ENCODE measurements at places on chromosomes 3 and 15.
A peak's percentile ranks its signal among the peaks of the same experiment; 100 is the strongest.

DNA sequence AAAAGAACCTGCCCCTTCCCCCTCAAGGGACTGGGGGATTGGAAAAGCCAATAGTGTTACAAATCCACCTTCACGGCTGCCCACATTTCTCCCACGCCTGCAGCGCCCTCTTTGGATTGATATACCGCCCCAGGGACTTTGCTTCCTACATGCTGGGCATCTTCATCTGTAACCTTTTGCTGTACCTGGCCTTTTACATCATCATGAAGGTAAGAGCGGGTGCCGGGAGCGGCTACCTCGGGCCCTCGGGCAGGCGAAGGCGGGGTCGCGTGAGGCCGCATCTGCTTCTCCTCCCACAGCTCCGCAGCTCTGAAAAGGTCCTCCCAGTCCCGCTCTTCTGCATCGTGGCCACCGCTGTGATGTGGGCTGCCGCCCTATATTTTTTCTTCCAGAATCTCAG is 73.1 kb downstream of the USF3 start:
- peak; percentile 11 for DNase-seq

- DNase-seq, result no peak
These were observed 297.9 kb downstream of the OTOL1 start for GRCh38 chr3:161794551-161794950.

DNA sequence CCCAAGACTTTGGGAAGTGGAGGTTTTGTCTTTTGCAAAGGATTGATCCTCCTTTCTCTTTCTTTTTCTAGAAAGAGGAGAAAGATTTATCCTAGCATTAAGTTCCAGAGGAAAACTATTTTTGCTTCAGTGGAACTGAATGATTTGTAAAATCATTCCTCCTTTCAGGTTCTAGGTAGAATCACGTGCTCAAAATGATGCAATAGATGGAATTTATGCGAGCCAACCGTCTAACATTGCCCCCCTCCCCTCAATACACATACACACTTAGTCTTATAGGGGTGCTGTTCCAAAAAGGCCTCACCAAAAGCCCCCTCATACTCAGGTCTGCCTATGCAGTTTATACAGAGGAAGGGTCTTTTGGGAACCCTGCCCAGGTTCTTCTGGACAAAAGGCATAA is 85.3 kb downstream of the AQP9 start:
- DNase-seq, result no peak

DNA sequence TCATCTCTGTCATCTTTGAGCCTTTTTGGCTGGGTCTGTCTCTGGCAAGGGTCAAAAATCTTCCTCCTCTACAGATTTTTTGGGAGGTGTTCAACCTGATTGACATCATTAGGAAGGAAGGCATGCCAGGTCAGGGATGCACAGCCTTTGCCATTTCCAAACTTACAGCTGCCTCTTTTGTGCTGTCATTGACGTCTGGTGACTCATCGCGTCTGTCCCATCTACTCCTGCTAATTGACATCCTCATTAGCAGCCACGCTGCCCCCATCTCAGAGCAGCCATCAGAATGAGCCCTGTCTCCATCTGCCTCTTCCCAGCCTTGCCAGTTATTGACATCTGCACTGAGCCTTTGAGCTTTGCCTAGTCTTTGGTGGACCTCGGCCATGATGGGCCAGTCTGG is 53.0 kb downstream of the PDIA5 start:
- DNase-seq, result peak; percentile 28

GRCh38 chr3:195182470-195182795 is 88.5 kb downstream of the XXYLT1 start:
- DNase-seq, result no peak

DNA sequence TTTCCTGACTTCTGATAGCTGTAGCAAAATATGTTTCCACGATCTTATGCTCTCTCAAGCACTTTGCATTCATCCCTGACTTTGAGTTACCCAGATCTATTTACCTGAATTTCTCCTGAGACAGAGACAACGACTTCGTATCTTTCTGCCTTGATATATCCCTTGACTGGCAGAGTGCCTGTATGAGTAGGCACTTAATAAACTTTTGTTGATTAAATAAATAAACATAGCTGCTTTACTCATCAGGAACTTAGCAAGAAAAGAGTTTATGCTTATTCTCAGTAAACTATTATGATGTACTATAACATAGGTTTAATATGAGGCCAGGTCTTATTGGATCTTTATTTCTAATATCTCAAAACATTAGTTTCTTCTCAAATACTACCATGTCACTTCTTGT is 85.6 kb upstream of the PHLDB2 start:
- DNase-seq, result no peak

- no peak for DNase-seq
These were observed 64.5 kb downstream of the FLNB start for GRCh38 chr3:58072763-58073130.

DNA sequence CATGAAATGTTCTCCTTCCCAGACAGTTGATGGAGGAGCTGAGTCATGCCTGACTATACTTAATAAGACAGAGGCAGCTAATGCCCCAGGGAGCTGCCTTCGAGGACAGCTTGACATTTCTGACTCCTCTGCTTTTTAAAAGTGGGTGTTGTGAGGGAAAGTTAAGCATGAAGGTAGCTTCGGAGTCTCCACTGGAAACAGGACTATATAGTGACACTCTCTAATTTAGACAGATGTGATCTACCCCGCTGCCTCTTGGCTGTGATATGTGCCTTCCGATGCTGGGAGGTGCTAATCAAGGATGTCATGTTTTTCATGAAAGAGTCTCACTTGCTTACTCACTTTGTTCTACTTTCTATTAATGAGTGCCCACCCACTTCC is 72.7 kb downstream of the IL1RAP start:
- DNase-seq, result no peak

DNA sequence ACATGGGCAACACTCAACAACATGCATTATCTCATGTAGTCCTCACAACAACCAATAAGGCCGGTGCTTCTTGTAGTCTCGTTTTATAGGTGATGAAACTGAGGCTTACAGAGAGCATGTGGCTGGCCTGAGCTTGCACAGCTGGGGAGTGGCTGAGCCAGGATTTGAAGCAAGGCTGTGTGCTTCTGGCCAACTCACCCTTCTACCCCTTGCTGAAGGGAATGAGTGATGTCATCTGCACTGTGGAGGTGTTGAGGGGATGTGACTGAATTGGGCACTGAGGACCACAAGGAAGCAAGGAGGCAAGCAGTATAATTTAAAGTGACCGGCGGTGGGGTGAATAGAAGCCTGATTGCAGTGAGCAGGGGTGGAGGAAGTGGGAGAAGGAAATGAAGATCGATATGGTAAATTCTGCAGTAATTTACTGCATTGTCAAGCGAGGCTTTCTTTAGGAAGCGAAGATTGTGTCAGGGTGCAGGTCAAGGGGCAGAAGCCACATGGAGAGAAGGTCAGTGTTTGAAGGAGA is 62.3 kb downstream of the MINAR1 start:
- DNase-seq, result no peak

GRCh38 chr15:33801954-33802353 is 166.3 kb upstream of the CHRM5 start:
- no peak for DNase-seq

GRCh38 chr3:9452417-9452816 is 55.0 kb downstream of the SETD5 start:
- DNase-seq, result no peak

DNA sequence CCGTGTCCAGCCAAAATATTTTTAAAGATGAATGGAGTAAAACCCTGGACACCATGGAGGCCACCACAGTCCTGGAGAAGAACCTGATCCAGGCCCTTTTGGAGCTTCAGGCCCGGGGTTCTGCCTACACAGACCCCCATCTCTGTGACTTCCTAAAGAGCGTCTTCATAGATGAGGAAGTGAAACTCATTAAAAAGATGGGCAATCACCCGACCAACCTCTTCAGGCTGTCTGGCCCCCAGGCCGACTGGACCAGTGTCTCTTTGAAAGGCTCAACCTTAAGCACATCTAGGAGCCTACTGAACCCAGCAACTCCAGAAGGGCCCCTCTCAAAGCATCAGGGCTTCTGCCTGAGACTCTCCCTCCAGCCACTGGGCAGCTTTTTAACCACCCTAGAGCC is 107.9 kb upstream of the FAM174B start:
- no peak for DNase-seq

DNA sequence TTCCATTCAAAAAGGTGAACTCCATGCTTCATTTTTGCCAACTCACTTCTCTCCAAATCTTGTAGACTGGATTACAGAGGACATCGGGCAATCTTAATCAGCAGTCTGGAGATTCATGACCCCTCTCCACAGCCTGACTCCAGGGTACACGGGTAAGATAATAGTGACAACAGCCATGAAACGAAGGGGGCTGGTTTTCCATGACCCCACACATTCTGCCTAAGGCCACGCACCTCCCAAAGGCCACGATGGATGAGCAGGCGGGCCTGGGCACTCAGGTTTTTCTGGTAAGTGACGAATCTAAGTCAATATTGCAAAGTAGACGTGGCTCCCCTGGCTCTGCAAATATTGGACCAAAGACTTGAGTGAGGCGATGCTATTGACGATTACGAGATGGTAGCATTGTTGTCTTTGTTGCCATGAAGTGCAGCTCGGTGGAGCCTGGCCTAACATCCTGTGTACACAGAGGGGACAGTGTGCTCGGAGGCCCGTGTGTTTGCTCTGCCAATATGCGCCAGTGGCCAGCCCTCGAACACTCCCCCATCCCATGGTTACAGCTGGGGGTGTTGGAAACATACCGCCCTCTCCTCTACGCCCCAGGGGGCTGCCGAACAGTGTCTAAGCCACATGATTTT is 119.1 kb downstream of the OPA1 start:
- DNase-seq, result peak; percentile 96

DNA sequence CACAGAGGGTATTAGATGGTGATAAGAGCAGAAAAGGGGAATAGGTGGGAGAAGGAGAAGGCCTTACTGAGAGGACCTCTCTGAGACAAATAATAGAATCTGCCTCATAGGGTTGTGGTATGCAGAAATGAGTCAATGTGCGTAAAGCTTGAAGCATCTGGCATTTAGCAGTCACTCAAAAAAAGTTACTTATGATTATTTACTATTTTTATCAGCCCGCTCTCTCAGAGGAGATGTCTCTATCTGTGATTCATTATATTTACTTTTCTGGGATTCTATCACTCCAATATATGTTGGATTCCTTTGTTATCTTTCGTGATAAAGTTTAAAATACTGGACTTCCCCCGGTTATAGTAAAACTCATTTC is 4.6 kb upstream of the TM4SF1 start:
- DNase-seq, result no peak

GRCh38 chr15:96553006-96553405 is 222.5 kb downstream of the NR2F2 start:
- no peak for DNase-seq

- no peak for DNase-seq
These were observed 826 bp downstream of the DBR1 start for GRCh38 chr3:138173769-138174420.

DNA sequence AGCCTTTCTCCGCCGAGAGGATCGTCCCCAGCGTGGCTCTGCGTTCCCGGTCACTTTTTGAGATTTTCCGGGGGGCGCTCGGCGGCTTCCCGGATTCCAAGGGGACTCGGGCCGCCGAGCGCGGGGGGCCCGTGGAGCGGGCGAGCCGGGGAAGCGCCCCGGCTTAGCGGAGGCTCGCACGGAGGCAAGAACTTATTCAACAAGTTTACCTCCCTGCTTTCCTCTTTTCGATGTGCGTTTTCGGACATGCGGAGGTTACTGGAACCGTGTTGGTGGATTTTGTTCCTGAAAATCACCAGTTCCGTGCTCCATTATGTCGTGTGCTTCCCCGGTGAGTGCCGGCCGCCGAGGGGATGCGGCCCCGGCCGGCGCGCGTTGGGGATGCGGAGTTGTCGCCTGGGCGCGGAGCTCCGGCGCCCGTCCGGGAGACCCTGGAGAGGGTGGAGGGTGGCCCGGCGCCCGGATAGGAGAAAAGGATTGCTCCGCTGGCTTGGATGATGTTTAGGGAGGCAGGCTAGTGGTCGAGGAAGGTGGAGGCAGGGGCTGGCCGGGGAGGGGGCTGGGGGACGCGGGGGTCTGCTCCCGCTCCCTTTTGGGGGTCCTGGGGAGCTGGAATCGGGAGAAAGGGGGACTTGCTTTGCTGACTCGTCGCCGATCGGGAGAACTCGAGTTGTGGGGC is 810 bp downstream of the PTPRG start:
- peak; percentile 62 for DNase-seq

GRCh38 chr3:138594150-138594934 is at the start of gene CEP70:
Gene CEP70 (minus strand): TSS chr3:138594260. CDS start chr3:138572927, 21,333 bp downstream.
- no peak for DNase-seq

Data from NCI-H69 (cell line).